ENCODE measurements at places on chromosomes 4 and X.

- DNase-seq, result no peak
Observed at GRCh38 chrX:30865015-30865414, 24.0 kb downstream of the TAB3 start.

GRCh38 chr4:46839128-46839527 lies 69.9 kb downstream of the COX7B2 start:
- DNase-seq, result no peak

DNA sequence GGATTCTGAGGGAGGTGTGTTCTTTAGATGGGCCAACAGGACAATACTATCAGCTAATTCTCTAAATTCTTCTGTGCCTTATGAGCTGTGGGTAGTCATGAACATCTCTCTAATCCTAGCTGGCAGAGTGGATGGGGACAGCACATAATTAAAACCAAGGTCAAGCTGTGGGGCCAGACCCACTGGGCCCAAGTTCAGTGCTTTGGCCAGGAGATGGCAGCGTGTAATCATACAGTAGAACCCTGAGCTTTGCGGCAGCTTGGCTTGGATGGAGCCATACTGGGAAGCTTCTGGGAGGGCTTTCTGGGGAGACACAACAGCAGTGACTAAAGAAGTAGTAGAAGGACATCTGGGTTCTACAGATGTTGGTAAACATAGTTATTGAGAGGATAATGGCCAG lies 140.3 kb upstream of the CXCL13 start:
- no peak for DNase-seq

DNA sequence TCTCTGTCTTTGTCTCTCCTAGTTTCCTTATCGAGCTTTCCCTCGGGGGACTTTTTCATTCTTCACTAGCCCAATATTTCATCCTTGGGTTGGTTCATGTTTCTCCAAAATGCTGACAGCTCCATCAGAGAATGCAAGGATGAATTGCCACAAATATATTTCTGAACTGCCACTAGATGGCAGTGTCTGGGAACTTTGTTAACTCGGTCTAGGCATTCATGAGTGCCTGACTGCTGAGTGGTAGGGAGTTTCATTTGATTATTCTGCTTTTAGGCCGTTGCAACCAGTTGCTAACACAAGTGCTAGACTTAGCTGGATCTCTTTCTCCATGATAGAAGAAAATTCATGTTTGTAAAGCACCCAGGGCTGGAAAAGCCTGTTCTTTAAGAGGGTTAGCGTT lies 73.5 kb upstream of the RAP2C start:
- DNase-seq, result no peak

GRCh38 chr4:140935254-140935653 lies 179.1 kb upstream of the TBC1D9 start:
- DNase-seq, result no peak

GRCh38 chr4:175996206-175996605 lies 69.4 kb upstream of the WDR17 start:
- DNase-seq, result no peak

DNA sequence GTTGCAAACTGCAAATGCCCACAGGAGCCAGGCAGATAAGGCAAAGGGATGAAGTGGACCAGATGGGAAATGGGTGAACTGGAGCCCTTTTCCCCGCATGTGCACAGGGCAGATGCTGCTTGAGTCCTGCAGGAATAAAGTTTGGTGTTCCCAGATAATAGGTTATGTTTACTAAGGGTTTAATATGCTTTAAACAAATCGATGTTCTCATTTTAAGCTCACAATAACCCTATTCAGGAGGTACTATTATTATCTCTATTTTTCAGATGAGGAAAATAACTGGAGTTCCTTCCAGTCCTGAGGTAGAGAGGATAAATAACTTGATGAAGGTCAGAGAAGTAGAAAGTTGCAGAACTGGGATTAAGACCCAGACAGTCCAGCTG lies 77.3 kb downstream of the LRRC66 start:
- no peak for DNase-seq

- no peak for DNase-seq
Observed at GRCh38 chr4:48268956-48269860, at the start of gene TEC. TSS of gene TEC (minus strand) at chr4:48269838. CDS start at chr4:48228614, 41,224 bp downstream.

- no peak for DNase-seq
Observed at GRCh38 chr4:174084542-174084941, 198.9 kb downstream of the FBXO8 start.

DNA sequence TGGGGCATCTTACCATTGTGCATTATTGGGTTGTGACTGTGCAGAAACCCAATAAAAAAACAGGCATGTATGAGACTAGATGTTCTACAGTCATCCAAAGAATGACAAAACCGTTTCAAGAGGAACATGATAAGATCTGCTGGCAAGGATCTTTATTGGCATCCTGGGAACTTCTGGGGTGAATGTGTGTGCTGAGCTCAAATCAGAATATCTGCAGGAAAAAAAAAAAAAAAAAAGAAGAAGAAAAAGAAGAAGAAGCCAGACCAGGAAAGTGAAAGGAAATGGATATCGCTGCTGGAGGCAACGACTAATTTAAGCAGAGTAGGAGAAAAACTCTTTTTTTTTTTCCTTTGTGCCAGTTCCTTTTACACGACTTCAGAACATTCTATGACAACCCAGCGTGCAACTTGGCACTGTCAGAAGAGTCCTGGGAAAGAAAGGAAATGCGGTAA lies 484.2 kb upstream of the BOD1L1 start:
- DNase-seq, result no peak

GRCh38 chrX:78624426-78624825 lies 34.7 kb downstream of the RTL3 start:
- DNase-seq, result no peak

DNA sequence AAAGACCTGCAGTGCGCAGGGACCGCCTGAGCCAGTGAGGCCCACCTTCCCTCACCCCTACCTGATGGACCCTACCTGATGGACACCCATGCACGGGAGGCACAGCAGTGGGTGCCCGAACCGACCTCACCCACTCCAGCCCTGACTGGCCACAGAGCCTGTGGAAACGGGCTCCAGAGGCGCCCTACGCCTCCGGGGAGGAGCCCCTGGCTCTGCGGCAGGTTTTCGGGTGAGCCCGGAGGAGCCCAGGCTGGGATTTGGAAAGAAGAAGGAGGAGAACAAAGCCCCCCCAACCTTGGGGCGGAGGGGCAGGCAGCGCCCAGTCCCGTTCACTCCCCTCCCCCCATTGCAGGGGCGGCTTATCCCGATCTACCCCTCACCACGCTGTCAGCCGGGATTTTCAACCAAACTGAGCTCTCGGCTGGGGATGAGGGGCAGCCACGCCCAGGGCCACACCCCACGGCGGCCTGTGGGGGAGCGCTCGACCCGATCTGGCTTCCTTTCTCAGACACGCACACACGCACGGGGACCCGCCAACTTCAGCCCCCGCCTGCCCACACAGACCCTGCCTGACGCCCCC lies 675 bp downstream of the L1CAM start:
- no peak for DNase-seq

GRCh38 chr4:15947684-15948083 lies 9.1 kb upstream of the FGFBP1 start:
- DNase-seq, result no peak

- DNase-seq, result no peak
Observed at GRCh38 chrX:68175562-68175961, 257.7 kb downstream of the OPHN1 start.

DNA sequence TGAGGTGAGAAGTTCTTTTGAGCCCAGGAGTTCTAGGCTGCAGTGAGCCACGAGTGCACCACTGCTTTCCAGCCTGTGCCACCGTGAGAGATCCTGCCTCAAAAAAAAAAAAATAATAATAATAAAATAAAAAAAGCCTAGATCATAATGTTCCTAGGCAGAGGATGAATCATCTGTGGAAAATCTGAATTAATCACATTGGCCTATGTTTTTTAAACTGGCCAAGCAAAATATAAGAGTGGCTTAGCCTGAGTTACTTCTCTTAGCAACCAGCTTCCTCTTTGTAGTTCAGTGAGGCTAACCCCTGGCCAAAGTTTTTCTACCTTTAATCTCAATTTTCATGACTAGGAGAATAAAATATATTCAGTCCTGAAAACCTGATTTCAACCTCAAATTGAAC lies 614.6 kb downstream of the PPP4R3C start:
- no peak for DNase-seq

DNA sequence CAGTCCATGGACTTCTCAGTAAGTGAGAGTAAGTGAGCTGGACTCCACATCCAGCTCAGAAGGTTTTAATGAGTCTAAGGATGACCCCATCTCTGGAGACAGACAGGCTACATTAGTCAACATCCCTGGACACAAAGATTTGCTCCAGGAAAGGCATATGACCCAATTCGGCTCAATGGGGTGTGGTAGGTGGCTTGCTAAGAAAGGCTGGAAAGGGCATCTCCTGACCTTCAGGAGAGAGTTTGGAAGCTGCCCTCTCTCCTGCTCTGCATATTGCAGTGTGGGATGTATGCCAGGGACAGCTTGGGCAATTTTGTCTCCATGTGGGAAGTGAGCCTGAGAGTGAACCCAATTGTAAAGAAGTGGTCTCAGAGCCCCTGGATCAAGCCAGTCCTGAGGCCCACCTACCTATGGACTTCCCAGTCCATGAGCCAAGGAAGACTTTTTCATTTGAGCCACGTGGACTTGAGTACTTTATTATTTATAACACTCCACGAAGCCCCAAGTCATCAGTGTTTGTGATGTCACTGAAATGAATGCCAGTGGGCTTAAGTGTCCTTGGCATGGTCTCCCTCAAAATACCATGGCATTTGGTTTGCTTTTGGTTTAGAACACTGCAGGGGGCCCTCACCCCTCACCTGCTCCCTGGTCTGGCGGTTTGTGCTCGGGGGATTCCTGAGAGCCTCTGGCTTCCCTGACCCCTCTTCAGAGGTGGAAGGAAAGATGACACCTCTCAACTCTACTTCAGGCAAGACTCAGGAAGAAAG lies 10.4 kb upstream of the ABLIM2 start:
- no peak for DNase-seq

DNA sequence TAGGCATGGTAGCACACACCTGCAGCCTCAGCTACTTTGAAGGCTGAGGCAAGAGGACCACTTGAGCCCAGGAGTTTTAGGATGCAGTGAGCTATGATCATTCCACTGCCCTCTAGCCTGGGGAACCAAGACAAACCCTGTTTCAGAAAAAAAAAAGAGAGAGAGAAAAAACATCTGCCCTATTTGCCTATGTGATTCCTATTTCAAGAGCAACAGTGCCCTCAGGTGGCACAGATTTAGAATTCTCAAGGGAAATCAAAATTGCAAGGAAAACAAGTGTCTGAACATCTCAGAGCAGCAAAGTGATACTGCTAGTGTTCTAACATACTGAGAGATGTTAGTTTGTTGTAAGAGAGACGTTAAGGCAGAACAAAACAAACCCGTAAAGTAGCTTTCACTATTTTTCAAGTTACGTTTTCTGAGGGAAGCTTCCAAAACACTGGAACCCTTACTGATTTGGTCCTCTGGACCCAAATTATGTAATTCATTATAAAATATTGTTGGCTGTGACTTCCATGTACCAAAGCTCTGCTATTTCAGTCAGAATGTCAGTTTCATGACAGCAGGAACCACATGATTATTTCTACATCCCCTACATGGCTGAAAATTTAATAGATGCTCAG lies 7.9 kb downstream of the BDH2 start:
- DNase-seq, result peak; percentile 50

GRCh38 chr4:3703343-3703676 lies 62.9 kb upstream of the ADRA2C start:
- no peak for DNase-seq

GRCh38 chr4:146053891-146054290 lies 115.3 kb upstream of the ZNF827 start:
- DNase-seq, result no peak

DNA sequence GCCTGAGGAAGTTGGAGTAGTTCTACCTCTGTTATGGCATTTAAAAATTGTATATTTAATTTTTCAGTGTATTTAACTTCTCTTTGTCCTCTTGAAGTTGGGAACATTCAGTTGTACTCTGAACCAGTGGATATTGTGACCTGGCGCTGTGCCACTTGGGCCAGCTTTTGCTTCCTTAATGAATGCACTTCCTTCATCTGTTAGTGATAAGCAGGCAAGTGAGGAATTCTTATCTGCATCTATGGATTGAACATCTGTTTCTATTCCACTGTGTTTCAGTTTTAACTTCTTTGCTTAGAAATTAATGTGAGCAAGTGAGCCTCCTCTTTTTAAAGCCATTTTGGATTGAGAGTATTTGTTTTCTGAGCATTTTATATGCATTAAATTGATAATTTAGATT lies 128.3 kb downstream of the UCHL1 start:
- DNase-seq, result no peak

GRCh38 chr4:85717351-85717750 lies 242.4 kb downstream of the ARHGAP24 start:
- no peak for DNase-seq

DNA sequence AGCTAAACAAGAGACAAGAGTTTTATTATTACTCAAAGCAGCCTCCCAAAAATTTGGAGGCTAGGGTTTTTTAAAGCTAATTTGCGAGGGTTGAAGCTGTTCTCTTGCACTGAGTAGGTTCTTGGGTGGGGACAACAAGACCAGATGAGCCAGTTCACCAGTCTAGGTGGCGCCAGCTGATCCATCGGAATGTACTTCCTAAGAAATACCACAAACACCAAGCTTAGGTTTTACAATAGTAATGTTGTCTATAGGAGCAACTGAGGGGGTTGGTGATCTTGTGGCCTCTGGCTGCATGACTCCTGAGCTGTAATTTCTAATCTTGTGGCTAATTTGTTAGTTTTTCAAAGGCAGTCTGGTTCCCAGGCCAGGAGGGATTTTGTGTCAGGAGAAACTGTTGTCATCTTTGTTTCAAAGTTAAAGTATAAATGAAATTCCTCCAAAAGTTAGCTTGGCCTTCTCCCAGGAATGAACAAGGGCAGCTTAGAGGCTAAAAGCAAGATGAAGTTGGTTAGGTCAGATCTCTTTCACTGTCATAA lies 130.6 kb downstream of the SLC7A11 start:
- DNase-seq, result no peak

GRCh38 chr4:185117300-185117934 lies 25.6 kb upstream of the SLC25A4 start:
- DNase-seq, result no peak

DNA sequence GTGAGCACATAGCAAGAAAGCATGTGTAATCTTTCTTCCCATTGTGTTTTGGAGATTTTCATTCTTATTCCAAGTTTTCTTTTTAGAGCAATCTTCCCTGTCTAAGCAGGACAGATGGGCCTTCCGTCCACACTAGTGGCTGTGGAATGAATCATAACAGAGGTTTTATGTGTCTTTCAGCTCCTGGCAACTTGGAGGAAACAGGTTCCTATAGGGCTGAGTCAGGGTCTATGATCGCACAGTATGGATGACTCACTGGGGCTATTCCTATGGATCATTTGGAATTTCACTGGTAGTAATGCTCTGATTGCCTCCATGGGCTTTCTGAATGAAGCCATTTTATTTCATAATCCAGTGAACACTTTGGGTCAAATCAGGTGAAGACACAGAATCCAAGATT lies 51.8 kb upstream of the CBLL2 start:
- DNase-seq, result no peak

GRCh38 chr4:26952891-26953290 lies 92.2 kb downstream of the STIM2 start:
- no peak for DNase-seq

Measured in NCI-H1436 treated with DMSO at 0.1 percent for 48 hours (cell line).